Metanephros (tissue), 2 donors: ENCODE measurements at places on chromosomes 7 and 10. TPM values are rescaled to one million over a fixed set of nuclear protein-coding genes. Genes with fewer than 3 reads are reported as not detected.

The ZNF425 gene
- 4.6 TPM for total RNA-seq

The C7orf33 gene
- not detected for total RNA-seq

The MUC3A gene
- 0.35 TPM for total RNA-seq

The GNGT1 gene
- total RNA-seq = not detected

The SEC61G gene
- total RNA-seq = 78.5 TPM

The IL6 gene
- 0.64 TPM for total RNA-seq

The AIFM2 gene
- total RNA-seq = 3.8 TPM

The ZKSCAN5 gene
- 10.4 TPM for total RNA-seq

The CDHR3 gene
- total RNA-seq = 10.7 TPM

The CAV1 gene
- total RNA-seq = 78.1 TPM

The INA gene
- 0.58 TPM for total RNA-seq

The ARL3 gene
- 9.5 TPM for total RNA-seq

The LRRC17 gene
- 41.7 TPM for total RNA-seq

The ZC3HAV1L gene
- total RNA-seq = 54.7 TPM

The ADIRF gene
- total RNA-seq = 46.2 TPM

The FLNC gene
- 190 TPM for total RNA-seq

The PTPRN2 gene
- total RNA-seq = 6.2 TPM

The CCDC172 gene
- not detected for total RNA-seq

The UCMA gene
- total RNA-seq = not detected

The TUBB8 gene
- total RNA-seq = 0.12 TPM

The PSMG3 gene
- total RNA-seq = 22.7 TPM

The C10orf53 gene
- total RNA-seq = not detected

The SMO gene
- total RNA-seq = 75.1 TPM
